Stimulated activated CD4-positive, alpha-beta T cell treated with anti-CD3 and anti-CD28 coated beads, Interleukin-1b, Interleukin-23, amount 100 ng/mL, for 24 hours (primary cell): ENCODE measurements at places on chromosomes 6 and 20.

- DNase-seq = no peak
These were observed 70.8 kb downstream of the PYGB start for GRCh38 chr20:25318471-25319240.

DNA sequence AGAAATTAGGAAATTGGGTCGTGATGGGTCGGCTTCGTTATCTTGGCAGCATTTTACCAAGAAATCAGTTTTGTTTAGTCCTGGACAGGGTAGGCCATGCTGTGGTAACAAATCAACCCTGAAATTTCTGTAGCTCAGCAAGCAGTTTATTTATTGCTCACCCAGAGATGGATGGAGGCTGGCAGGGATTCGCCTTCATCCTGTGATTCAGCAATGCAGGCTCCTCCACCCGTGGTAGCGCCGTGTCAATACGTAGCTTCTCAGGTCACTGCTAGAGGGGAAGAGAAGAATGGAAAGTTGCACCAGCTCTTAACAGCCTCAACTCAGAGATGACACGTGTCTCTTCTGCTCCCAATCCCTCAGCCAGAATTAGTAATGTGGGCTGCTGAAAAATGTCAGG is 157.0 kb upstream of the SGK1 start:
- no peak for DNase-seq

- no peak for DNase-seq
These were observed 139.2 kb upstream of the SASH1 start for GRCh38 chr6:148203281-148203925.

DNA sequence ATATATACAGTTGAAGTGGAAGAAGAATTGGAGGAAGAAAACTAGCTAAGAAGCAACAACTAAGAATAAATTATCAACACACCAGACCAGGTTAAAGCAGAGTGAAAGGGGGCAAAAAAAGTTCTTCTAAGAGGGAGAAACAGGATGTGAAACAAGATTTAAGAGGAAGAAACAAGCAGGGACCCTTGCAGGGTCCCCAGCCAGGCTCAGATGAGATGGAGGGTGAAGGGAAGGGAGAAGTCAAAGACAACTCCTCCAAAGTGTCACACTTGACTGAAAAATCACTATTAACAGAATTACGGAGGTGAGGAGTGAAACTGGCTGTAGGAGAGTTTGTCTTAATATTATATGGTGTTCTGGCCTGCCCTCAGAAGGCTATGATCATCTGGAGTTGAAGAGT is 65.4 kb downstream of the MTFR2 start:
- DNase-seq = no peak

- DNase-seq = no peak
These were observed 112.2 kb downstream of the OGFRL1 start for GRCh38 chr6:71400852-71401251.

GRCh38 chr6:137661601-137662000 is 167.4 kb upstream of the OLIG3 start:
- peak; percentile 44 for DNase-seq

GRCh38 chr6:6752129-6752528 is 163.6 kb downstream of the LY86 start:
- DNase-seq = no peak

- DNase-seq = no peak
These were observed 28.0 kb downstream of the PNLDC1 start for GRCh38 chr6:159828074-159828473.

DNA sequence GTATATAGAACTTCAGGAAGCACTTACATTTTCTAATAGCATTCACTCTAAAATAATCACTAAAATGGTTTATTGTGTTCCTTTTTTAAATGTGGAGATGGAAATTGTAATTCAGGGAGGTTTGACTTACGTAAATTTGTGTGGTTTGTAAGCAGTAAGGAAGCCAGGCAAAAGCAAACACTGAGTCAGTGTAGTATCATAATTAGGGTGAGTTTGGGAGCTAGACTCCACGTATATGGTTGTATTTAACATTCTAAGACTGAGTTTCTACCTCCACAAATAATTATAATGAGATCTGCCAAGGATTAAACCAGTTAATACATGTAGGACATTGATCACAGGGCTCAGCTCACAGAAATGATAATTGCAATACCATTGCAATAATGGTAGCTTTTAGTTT is 425.5 kb downstream of the CBLN4 start:
- DNase-seq = no peak
